Cerebellum (tissue), 4 donors: ENCODE measurements at places on chromosomes 3 and 15. TPM values are rescaled to one million over a fixed set of nuclear protein-coding genes. Genes with fewer than 3 reads are reported as not detected.

- no peak for DNase-seq
These were observed 383.9 kb upstream of the DPH6 start for GRCh38 chr15:35929740-35930444.

DNA sequence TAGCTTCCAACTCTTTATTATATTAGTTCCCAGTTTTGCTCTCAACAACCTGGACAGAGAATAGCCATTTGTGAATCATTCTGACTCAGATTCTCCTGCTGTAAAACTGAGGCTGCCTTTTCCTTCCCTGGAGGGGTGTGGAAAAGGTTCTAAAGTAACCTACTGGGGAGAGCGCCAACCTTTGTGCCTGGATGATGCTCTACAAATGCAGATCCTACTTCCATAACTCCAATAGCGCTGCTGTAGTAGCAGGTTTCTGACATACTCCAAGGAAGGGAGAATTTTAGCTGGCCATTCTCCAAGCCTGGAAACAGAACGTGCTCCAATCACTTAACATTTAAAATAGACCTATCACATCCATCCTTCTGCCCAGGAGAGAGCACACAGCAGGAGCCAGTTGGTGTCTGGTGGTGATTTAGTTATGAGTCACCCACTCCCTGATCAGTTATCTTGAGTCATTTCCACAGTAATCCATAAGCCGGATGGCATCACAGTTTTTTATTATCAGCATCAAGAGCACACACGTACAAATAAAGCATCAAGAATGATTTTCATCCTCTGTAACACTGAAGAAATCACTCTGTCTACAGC is 38.3 kb downstream of the MYH15 start:
- no peak for DNase-seq

- no peak for DNase-seq
These were observed 300.5 kb upstream of the MME start for GRCh38 chr3:154779571-154779970.

- DNase-seq: no peak
These were observed 30.5 kb upstream of the SPATA12 start for GRCh38 chr3:57029924-57030323.

DNA sequence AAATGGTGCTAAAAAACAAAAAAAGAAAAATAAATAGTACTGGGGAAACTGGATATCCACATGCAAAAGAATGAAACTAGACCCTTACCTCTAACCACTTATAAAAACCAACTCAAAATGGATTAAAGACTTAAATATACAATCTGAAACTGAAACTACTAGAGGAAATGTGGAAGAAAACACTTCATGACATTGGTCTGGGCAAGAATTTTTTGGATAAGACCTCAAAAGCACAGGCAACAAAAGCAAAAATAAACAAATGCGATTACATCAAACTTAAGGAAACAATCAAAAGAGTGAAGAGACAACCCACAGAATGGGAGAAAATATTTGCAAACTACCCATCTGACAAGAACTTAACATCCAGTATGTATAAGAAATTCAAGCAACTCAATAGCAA is 6.4 kb downstream of the IFT57 start:
- no peak for DNase-seq

DNA sequence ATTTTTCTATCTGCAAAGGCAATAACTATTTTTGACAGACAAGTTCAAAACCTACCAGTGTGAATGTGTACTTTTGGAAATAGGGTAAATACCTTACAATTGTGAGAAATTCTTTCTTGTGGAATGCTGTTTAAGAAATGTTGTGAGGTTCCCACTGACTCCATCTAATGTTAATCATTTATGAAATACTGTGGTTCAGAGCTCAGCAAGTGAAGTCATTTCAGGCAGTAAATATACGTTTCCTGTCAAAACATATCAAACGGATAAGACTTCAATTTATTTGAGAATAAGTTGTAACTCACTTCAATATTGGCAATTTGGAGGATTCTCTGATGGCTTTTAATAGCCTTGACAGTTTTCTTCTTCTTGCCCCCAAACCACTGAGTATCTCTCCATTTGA is 16.4 kb downstream of the TAFA4 start:
- DNase-seq: no peak

DNA sequence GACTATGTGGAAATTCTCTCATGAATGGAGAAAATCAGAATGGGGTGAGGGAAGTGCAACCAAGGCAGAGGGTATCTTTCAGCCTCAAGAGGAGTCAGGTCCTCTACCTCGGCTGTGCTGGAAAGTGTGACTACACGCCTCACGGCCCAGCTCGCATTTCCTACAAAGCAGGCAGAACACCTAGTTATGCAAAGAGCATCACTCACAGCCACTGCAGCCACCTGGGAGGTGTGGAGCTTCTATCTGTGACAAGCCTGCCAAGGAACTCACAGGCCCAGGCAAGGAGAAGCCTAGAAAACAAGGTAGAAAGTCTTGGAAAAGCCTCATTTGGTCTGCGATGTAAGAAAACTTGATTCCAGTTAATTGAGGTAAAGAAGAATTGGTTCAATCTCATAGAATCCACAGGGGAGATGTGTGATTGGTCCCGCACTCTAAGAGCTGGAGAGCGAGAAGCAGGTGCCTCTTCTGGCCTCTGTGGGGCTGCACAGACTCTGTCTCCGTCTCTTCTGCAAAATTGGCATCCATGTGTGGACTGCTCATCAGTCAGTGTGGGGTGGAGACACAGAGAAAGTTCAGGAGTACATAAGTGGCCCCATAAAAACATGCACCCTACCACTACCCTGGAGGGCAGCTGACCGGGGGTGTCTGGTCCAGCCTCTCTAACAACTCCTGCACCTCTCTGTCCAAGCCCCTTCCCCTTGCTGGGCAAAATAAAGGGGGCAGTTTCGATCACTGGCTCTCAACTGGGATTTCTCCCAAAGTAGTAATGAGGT is 76.8 kb downstream of the TAMM41 start:
- peak; percentile 36 for DNase-seq

GRCh38 chr15:66566963-66567531 is 1.2 kb upstream of the LCTL start:
- peak; percentile 33 for DNase-seq

DNA sequence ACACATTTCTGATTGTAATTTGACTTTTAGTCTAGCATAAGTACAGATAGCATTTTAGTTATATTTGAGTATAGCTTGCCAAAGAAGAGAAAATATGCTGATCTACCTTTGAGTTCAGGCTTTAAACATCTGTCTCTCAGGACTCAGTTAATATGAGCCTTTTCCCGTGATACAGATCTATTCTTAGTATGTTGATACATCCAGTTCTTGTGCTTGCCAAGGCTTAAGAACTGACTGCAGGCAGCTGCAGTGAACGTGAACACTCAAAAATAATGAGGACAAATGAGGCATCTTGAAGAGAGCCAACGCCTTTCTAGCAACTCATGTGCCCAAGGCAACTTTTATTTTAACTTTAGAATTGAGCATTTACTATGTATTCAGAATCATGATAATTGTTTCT is 325.5 kb downstream of the SI start:
- DNase-seq: no peak

DNA sequence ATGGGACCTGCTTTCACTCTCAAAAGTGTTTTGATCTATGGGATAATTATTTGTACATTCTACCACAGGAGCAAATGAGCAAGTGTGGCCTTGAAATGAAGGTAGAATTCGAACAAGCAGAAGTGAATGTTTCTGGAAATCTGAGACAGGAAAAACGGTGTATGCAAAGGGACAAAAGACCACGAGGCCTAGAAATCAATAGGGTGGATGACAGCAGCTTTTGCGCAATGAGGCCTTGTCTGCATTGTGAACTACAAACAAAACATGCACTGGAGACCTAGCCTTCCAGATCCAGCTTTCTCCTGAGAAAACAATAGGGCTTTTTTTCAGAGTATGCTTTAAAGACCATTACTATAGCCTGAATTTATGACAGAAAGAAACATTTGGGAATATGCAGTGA is 1137.0 kb downstream of the ROBO2 start:
- DNase-seq: no peak

DNA sequence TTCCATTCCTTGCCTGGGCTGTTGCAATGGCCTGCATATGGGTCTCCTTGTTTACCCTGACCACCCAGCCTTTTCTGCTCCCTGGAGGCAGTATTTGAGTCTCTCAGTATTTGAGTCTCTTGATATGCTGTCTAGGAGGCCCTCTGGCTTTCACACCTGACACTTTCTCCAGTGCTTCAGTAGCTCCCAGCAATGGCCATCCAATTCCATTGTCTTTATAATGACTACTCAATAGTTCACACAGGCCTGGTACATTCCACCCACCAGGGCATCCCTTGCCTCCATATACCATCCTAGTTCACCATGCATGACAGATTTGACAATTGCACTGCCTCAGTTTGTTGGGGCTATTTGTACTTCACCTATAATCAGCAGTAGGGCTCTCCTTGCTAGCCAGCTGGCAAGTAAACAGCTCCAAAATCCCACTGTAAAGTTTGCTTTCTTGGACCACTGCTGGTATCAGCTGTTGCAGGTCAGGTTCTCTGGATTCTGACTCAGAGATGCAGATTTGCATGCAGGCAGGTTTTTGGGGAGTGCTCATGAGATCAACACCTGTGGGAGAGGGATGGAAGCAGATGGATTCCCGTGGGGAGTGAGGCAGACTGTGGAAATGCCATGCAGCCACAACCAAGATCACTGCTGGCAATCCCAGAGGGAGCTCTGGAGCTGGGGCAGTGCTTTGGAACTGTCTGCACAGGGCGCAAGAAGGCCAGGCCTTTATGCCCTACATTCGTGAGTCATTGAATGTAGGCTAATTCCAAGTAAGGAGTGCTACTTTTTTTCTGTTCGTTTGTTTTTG is 19.1 kb upstream of the XIRP1 start:
- DNase-seq: no peak

- DNase-seq: no peak
These were observed 181.7 kb downstream of the CHST2 start for GRCh38 chr3:143301031-143301901.

DNA sequence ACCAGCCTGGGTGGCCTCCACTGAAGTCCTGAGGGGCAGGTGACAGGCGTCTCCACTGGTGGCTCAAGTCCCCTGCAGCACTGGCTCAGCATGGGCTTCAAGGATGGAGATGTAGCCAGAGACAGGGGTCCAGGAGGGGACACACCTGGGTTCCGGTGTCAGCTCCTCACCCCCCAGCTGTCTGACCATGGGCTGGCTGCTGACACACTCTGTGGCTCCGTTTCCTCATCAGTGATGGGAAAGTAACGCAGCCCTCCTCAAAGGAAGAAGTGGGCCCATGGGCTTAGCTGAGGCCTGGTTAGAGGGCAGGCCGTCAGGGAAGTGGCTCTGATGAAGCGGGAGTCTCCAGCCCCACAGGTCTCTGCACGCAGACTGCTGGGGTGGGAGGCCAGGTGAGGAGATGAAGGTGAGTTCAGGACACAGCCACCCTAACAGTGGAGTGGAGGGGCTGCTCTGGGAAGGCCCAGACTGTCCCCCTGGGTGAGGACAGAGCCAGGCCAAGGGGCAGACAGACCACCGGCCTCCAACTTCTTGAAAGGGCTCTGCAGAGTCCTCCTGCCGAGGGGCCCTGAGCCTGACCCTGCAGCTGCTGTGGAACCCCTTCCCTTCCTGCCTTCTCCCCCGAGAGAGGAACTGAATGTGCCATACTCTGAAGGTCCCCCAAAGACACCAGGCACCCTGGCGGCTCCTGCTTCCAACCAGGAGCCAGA is 24.0 kb downstream of the PSTPIP1 start:
- no peak for DNase-seq

DNA sequence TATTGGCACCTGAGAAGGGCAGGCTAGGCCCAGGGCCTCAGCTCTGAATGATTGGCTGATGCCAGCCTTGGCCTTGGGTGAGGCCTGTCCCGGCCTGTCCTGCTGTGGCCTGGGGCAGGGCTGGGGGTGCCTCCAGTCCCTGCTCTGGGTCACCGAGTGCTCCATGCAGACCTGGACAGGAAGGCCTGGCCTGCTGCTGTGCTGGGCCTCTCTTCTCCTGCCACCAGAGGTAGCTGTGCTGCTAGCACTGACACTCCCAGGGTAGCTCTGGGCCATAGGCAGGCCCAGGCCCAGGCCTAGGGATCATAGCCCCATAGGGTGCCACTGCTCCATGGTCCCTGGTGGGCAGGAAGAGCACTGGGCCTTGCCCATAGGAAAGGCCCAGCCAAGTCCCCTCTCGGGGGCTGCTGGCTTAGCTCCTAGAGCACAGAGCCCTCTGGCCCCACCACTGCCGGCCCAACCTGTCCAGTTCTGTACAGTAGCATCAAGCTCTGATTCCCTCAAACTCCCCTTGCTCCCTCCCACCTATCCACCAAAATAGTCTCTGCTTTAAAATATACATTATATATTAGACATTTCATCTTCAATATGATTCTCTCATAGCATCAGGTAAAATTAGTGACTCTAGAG is 18.2 kb downstream of the ABTB1 start:
- no peak for DNase-seq

GRCh38 chr3:70840106-70840870 is 527.9 kb upstream of the MDFIC2 start:
- DNase-seq: no peak

DNA sequence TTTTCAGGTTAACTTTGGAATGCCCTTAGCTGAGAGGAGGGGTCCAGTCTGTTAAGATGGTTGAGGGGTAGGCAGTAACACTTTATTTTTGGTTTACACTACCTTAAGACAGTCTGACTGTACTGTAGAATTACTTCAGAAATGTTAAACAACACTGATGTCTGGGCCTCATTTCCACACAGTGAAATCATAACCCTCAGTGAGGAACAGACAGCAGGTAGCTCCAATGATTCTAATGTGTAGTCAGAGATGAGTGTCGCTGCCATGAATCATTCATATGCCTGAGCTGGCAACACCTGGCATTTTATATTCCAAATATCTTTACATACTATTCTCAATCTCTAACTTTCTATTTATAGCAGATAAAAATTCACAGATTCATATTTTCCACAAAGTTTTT is 37.3 kb upstream of the POU1F1 start:
- no peak for DNase-seq

GRCh38 chr3:30984855-30985749 is 90.6 kb upstream of the GADL1 start:
- DNase-seq: no peak

- DNase-seq: no peak
These were observed 14.0 kb upstream of the TOPBP1 start for GRCh38 chr3:133675631-133676335.

Gene MED12L
- 12.8 TPM for total RNA-seq

Gene CLDN1
- total RNA-seq: 0.45 TPM

Gene GOLGA8H
- total RNA-seq: 0.64 TPM

Gene ADAMTS7
- total RNA-seq: 25.9 TPM

Gene FAM227B
- 7.6 TPM for total RNA-seq

Gene SLC22A14
- total RNA-seq: 0.82 TPM

Gene PLSCR5
- total RNA-seq: not detected

Gene FSTL1
- 66.6 TPM for total RNA-seq

Gene FGD5
- total RNA-seq: 4.7 TPM
